ENCODE measurements at places on chromosomes 13 and 19.

DNA sequence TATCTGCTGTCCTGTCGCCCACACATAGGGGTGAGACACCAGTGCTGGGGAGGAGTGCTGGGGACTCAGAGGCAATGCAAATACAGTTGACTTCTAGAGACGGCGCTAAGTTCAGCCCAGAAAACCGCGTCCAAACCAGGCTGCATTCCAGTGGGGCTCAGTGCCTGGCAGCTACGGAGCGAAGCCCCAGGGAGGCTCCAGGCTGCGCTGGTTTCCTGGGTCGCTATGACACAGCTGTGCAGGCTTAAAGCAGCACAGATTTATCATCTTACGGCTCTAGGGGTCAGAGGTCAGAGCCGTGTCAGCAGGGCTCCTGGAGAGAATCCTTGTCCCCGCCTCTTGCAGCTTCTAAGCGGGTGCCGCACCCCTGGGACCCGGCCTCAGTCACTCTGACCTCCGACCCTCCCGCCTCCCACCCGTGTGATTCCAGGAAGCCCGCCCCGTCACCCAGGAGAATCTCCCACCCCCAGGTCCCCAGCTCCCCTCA lies 61.6 kb downstream of the ANKRD10 start:
- no peak for DNase-seq

GRCh38 chr13:32264407-32264806 lies 50.8 kb downstream of the ZAR1L start:
- no peak for DNase-seq

DNA sequence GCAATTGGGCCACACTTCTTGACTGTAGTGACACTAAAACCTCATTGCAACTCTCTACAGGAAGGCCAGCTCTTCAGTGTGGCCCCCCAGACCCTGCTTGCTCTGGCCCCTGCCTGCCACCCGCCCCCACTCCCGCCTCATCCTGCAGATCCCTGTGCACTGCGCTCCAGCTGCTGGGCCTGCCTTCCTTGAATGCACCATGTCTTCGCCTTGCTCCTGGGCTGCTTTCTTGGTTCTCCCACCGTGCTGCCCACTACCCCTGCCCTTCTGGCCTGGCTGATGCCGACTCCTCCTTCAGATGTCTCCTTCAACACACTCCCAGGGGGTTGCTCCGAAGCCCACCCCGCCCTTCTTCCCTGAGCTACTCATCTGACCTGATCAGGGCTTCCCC lies 98.2 kb downstream of the SIPA1L3 start:
- DNase-seq, result no peak

DNA sequence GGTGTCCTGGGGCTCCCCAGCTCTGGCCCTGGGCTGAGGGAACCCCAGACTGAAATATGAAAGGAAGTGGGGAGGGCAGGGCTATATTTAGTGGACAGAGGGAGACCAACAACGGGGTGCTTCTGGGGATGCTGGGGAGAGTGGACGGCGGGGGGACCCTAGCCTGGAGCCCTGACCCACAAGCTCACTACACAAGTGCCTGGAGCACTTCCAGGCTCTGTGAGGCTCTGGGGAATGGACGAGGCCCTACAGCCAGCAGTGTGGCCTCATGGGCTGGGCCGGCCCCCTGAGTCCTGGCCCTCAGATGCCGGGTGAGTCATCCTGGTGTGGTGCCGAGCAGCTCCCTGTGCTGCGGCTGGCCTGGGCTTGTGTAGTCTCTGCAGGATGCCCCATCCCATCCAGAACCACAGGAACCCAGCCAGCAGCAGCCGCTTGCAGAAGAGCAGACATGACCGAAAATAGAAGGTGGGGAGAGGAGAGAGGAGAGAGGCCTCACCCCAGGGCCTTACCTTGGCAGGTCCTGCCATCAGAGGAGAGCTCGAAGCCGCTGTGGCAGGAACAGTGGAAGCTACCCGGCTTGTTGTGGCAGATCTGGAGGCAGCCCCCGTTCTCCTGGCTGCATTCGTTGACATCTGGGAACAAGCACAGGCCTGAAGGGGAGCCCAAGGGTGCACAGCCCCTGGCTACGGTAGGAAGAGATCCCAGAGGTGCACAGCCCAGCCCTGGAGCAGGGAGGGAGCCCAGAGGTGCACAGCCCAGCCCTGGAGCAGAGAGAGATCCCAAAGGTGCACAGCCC lies 26.1 kb downstream of the GAS6 start:
- DNase-seq, result no peak

GRCh38 chr13:35046587-35046986 lies 104.5 kb downstream of the NBEA start:
- no peak for DNase-seq

DNA sequence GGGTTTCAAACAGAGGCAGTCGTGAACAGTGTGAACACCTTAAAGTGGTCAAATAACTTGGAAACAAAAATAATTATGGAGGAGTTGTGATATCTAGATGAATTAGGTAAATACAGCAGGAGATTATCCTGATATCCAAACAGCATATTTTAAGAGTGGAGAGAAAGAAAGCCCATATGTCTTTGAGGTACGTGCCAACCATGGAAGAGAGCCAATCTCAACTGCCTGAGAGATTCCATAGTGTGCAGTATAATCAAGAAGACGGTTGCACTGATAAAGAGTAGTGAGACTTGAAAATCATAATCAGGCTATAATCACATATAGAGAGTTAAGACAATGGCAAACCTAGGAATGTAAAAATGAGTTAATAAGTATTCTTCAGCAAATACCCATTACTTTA lies 472.8 kb upstream of the SLITRK5 start:
- DNase-seq, result no peak

DNA sequence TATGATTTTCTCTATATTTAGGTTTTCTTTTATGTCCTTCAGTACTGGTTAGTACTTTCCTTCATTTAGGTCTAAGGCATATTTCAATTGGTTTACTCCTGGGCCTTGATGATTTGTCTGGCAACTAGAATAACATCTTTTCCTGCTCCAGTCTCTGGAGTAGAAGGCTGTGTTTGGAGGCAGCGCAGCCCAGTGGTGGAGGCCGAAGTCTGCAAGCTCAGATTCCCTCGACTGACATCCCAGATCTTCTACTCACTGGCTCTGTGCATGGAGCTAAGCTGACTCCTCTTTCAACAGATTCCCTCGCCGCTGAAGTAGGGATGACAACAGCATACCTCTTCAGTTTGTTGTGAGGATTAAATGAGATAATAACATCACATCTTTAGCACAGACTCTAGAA lies 141.0 kb downstream of the RAP2A start:
- DNase-seq, result no peak

GRCh38 chr13:106372199-106373155 lies 163.0 kb downstream of the EFNB2 start:
- DNase-seq, result no peak

GRCh38 chr13:59710996-59711701 lies 452.6 kb downstream of the DIAPH3 start:
- DNase-seq, result no peak

- DNase-seq, result no peak
Measured at GRCh38 chr19:9039728-9040127, 29.5 kb upstream of the MUC16 start.

Data from NCI-H526 treated with DMSO at 0.1 percent for 48 hours (cell line).